ENCODE measurements at places on chromosomes 13 and 19.

DNA sequence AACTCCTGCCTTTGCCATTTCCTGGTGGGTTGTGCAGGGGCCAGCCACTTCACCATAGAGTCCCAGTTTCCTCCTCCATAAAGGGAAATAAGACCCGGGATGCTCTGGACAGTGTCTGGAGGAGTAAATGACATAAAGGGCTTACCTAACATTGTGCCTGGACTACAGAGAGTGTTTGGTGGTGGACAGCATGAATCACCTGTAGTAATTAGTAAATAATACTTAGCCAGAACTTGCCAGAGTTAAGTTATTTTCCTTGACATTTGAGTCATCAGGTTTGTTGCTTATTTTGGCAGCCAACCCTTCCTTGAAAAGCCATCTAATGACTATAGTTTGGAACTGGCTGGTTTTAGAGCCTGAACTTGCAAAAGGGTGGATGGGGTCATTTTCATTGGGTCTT lies 159.2 kb downstream of the SLC7A1 start:
- ATAC-seq: no peak

GRCh38 chr19:9065457-9066014 lies 21.3 kb upstream of the OR1M1 start:
- no peak for ATAC-seq

DNA sequence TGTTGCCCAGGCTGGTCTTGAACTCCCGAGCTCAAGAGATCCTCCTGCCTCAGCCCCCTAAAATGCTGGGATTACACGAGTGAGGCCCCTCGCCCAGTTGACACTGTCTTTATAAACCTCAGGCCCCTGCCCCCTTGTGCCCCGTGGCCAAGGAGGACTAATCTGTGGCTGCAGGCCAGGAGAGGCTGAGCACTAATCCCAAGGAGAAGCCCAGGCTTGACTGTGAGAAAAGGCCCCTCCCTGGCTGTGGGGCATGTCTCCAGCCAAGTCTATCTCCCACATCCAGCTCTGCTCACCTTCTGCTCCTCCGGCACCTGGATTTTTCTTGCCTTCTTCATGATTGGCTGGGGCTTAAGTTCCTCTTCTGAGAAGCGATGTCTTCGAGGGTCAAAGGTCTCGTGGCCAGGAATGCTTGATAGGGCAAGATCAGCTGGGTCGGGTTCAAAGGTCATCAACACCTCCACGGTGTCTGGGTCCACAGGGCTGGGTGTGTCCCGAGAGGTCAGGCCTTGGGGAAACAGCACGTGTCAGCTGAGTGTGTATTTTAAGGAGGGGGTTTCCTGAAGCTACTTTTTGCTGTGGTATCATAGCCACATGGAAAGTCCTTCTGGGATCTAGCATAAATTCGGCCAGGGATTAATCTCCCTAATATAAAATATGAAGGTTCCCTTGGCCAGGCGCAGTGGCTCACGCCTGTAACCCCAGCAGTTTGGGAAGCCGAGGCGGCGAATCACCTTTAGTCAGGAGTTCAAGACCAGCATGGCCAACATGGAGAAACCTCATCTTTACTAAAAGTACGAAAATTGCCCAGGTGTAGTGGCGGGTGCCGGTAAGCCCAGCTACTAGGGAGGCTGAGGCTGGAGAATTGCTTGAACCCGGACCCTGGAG lies 3.8 kb downstream of the DBP start:
- no peak for ATAC-seq

DNA sequence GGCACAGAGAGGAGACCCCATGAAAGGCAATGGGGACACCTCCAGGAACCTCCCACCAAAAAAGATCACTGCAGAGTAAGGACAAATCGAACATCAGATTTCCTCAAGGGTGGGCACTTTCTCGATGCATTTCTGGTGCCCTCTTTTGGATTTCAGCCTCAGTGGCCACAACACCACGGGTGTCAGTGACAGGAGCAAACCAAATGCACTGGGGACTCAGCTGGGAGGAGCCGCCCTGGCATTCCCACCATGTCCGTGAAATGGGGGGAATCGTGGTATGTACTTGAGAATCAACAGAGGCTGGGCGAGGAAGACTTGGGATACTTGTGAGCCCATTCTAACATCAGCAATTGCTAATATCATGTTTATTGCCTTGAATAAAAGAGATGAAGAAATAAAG lies 16.3 kb downstream of the FAM187B start:
- no peak for ATAC-seq

GRCh38 chr19:50838239-50838638 lies 4.9 kb upstream of the KLK15 start:
- ATAC-seq: no peak

DNA sequence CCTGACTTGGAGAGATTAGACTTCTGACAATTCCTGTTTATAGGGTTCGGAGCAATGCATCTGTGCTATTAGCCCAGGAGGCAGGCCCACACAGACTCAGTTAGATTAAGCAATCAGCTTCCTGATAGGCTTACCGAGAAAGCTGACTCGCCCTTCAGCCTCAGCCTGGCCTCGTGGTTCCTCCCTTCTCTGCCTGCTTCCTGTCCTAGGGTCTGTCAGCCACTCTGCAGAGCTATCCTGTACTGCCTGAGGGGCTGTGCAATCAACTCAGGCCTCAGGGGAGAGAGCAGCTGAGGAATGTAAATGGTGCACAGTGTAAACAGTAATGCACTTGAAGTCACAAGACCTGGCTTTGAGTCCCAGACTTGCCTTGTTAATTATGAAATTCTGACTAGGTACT lies 30.7 kb downstream of the HTR2A start:
- no peak for ATAC-seq

DNA sequence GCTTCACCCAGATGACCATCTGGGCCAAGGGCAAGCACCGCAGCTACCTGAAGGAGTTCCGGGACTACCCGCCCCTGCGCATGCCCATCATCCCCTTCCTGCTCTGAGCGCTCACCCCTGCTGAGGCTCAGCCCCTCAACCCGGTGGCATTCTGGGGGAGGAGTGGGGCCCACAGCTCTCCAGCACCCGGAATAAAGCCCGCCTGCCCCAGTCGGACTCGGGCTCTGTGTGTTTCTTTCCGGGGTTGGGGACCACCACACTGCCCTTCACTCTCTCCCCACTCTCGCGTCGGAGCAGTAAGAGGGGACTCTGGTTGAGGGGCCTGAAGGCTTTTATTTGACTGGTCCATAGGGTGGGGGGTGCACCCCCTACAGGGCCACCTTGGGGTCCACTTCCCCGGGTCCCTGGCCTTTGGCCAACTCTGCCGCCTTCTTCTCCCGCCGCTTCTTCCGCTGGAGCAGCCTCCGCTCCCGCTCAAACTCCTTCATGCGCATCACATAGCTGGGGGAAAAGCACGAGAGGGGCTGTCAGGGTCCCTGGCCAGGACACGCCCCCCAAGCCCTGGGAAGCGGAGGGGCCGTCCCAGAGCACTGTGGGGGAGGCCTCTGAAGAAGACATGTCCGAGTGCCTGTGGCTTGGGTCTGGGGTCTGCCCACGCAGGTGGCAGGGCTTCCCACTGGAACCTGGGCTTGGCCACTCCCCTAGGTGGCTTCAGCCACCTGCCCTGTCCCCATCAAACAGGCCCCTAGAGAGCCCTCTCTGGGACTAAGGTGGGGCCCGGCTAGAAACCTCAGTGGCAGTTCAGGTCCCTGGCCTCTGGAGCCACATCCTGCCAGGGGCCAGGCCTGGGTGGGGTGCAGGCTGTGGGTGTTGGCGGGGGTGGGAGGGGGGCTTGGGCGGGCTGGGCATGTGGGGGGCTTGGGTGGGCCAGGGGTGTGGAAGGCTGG lies 5.8 kb downstream of the NDUFB7 start:
- no peak for ATAC-seq

GRCh38 chr19:55453511-55454260 lies 7.8 kb downstream of the ISOC2 start:
- ATAC-seq: no peak

- ATAC-seq: peak; percentile 96
Observed at GRCh38 chr13:75365724-75366173, 116.2 kb downstream of the TBC1D4 start.

DNA sequence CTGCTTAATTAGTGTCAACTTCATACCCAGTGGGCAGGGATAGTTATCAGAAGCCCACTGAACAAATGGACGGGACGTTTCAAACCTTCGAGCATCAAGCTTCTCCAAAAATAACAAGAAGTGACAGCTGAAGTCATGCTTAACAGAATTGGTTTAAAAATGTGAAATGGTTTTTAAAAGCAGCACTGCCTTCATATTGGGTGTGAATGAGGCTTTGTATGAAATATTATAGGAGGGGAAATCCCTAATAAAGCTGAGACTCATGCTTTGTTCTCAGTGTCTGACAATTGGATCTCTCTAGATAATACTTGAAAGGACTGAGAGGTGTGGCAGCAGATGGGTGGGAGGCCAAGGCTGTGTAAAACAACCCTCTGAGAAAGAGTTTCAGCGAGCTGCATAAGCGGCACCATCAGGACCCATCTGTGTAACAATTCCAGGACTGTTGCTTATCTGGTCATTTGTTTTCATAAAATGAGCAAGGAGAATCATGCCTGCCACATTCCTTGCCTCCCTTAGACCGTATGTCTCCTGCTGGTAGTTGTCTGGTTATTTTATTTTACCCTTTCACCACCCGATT lies 667.7 kb downstream of the DIAPH3 start:
- ATAC-seq: no peak

GRCh38 chr19:42154471-42155323 lies 22.5 kb upstream of the POU2F2 start:
- no peak for ATAC-seq

- ATAC-seq: no peak
Observed at GRCh38 chr13:29081697-29082440, 261.7 kb downstream of the MTUS2 start.

DNA sequence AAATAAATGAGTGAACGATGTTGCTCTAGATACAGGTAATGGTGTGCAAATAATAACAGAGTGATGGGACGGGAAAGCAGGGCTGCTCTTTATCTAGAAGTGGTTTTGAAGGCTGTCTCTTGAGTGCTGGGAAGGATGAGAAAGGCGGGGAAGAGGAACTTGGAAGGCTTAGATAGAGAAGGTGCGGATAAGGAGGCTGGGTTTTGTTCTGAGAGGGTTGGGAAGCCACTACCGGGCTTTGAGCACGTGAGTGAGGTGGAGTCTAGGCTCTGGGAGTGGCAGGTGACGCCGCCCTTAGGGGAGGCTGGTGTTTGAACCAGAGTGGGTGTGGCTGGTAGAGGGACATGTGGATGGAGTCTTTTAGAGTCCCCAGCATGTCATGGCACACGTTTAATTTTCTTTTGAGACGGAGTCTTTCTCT lies 811 bp downstream of the ARMC6 start:
- ATAC-seq: peak; percentile 69

GRCh38 chr19:17499648-17500446 lies 11.6 kb upstream of the PGLS start:
- ATAC-seq: no peak

GRCh38 chr13:101139081-101139480 lies 277.2 kb downstream of the NALCN start:
- ATAC-seq: no peak

- ATAC-seq: no peak
Observed at GRCh38 chr13:112686987-112687386, 2.9 kb upstream of the ATP11A start.

GRCh38 chr19:45515807-45516401 lies 8.6 kb downstream of the VASP start:
- peak; percentile 10 for ATAC-seq

GRCh38 chr19:46984077-46985010 lies 35.3 kb upstream of the NPAS1 start:
- no peak for ATAC-seq

- ATAC-seq: no peak
Observed at GRCh38 chr13:59364641-59365085, 799.1 kb downstream of the DIAPH3 start.

DNA sequence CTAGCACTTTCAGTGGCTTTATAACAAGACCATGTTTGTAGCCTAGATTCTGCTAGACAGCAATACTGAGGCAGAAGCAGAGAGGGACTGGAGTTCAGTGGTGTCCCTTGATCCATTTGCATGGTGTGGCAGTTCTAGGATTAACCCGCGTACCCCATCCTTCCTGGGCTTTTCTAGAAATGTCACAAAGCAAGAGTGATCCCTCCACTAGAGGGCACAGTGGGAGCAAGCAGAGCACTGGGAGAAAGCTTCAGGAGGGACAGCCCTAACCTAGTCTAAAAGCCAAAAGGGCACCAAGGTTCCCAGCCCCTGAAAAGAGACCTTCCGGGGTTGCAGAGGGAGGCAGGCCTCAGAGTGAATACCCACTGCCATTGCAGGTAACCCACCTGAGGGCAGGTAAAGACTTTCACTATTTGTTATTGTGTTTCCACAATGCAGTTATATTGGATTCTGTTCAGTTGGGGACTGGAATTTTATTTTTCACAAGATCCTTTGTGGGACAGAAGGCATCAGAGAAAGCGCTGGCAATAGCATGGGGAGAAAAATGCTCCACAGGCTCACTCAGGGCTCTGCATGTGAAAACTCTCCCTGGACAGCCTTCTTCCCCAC lies 170.6 kb downstream of the FLT1 start:
- ATAC-seq: peak; percentile 77

Data from activated T-helper 17 cell treated with anti-CD3 and anti-CD28 coated beads, Interleukin-2, amount 50 U/mL, for 72 hours (primary cell).